ENCODE measurements at places on chromosomes 3 and 15. TPM values are rescaled to one million over a fixed set of nuclear protein-coding genes. Genes with fewer than 3 reads are reported as not detected.

The B3GNT5 gene
- 30.1 TPM for total RNA-seq

The RLBP1 gene
- total RNA-seq, result not detected

The RTP3 gene
- total RNA-seq, result not detected

The SMCO1 gene
- not detected for total RNA-seq

The ZNF620 gene
- 1.6 TPM for total RNA-seq

The IL1RAP gene
- 5.0 TPM for total RNA-seq

The SAMMSON gene
- not detected for total RNA-seq

The RPP14 gene
- total RNA-seq, result 11.4 TPM

The ERICH6 gene
- total RNA-seq, result not detected

The C3orf20 gene
- not detected for total RNA-seq

The LCTL gene
- not detected for total RNA-seq

The SLC22A14 gene
- not detected for total RNA-seq

The ELL3 gene
- 1.8 TPM for total RNA-seq

Data from A549 treated with ZK216348 at 1 μM for 4 hours (cell line).